ENCODE measurements at places on chromosomes 3 and 15. TPM values are rescaled to one million over a fixed set of nuclear protein-coding genes. Genes with fewer than 3 reads are reported as not detected.
A peak's percentile ranks its signal among the peaks of the same experiment; 100 is the strongest.

- DNase-seq: no peak
Observed at GRCh38 chr15:28129231-28129848, 30.2 kb upstream of the OCA2 start.

GRCh38 chr15:26555898-26556297 lies 217.0 kb downstream of the GABRB3 start:
- DNase-seq: no peak

- DNase-seq: no peak
Observed at GRCh38 chr3:190192739-190193138, 72.0 kb upstream of the P3H2 start.

IQCF5 gene
- not detected for total RNA-seq

- no peak for DNase-seq
Observed at GRCh38 chr15:36882487-36883131, 217.7 kb downstream of the MEIS2 start.

- DNase-seq: no peak
Observed at GRCh38 chr3:152402695-152403451, 134.1 kb downstream of the MBNL1 start.

DNA sequence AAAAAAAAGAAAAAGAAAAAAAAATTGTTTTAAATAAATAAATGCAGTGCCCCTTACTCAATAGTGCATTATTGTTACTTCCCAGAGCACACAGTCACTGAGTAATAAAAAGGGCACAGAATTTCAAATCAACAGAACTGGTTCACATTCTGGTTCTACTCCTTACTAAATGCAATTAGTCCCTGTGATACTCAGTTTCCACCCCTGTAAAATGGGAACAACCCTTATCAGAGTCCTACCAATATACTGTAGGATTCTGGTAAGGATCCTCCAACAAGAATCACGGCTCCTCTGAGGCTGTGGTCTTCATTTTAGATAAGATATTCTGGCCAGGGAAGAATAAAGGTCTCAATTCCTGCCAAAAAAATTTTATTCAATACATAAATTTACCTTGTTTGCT lies 50.7 kb downstream of the ITGB5 start:
- DNase-seq: no peak

DNA sequence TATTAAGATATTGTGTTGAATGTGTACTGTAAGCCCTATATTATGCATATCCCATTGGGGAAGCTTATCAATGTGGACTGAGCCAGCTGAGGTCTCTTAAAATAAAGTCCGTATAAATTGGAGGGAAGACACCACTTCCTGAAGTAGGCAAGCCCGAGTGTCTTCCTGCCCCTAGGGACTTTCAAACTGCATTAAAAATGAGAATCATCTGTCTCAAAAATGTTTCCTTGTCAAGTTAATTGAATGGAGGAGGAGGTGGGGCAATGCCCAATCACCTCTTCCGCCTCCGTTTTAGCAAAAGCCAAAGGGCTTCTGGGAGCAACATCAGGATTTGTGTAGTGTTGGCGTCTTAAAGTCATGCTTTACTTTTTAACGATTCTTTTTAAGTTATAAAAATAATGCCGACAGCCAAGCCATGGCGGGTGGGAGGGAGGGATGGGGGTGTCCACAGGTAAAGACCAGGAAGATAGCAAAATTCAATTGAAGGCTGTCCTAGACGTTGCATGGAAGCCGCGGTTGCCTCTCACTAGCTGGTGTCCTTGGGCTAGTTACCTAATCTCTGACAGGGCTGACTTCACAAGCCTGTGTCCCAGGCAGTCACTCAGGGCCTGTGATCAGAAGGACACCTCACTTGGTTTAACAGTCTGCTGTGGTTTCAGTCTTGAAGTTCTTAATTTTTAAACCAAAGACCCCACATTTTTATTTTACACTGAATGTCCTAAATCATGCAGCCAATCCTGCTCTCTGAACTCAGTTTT lies 524.9 kb upstream of the PROK2 start:
- DNase-seq: no peak

GRCh38 chr3:123295901-123296250 lies 94.1 kb downstream of the SEC22A start:
- no peak for DNase-seq

DNA sequence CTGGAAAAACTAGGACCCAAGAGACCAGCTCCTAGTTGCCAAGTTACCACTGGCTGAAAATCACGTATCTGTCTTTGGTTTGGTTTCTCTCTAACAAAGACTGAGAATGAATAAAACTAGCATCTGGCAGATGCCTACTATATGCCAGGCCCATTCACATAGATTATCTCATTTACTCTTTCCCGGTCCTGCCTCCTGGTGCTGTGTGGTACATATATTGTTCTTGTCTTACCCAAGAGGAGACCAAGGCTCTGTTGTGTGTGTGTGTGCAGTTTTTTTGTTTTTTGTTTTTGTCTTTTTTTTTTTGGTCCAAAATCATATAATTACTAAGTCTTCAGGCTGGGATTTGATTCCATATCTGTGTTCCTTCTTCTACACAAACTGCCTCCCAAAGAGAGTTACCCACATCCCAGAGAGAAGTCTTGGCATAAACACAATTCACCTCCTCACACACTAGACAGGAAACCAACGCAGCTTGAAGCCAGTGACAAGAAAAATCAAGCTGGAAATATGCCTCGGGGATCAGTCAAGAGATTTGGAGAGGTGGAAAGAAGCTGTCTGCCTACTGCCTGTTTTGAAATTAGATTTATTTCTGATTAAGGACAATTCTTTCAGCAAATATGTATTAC lies 891 bp downstream of the AHSG start:
- DNase-seq: no peak

- no peak for DNase-seq
Observed at GRCh38 chr15:59616379-59616778, 4.8 kb downstream of the GCNT3 start.

- peak; percentile 67 for DNase-seq
Observed at GRCh38 chr3:111737706-111738086, 121.4 kb upstream of the PHLDB2 start.

- DNase-seq: no peak
Observed at GRCh38 chr15:28902856-28903255, 17.1 kb downstream of the APBA2 start.

- DNase-seq: no peak
Observed at GRCh38 chr3:27535809-27536392, 51.7 kb upstream of the SLC4A7 start.

All from ureter (tissue), 1 donor.